ENCODE measurements at places on chromosomes 5 and 9. TPM values are rescaled to one million over a fixed set of nuclear protein-coding genes. Genes with fewer than 3 reads are reported as not detected.

The STOM gene
- total RNA-seq, result 318 TPM

- no peak for DNase-seq
These were observed 42.9 kb upstream of the GARNL3 start for GRCh38 chr9:127221695-127222094.

The PROB1 gene
- 0.67 TPM for total RNA-seq

GRCh38 chr9:99356512-99356971, 134.5 kb downstream of the SEC61B start:
- DNase-seq, result no peak

The CD74 gene
- total RNA-seq, result 214 TPM

The ECPAS gene
- 60.8 TPM for total RNA-seq

The QRFP gene
- 0.05 TPM for total RNA-seq

The IRX4 gene
- total RNA-seq, result not detected

The SH3TC2 gene
- 0.67 TPM for total RNA-seq

- DNase-seq, result no peak
These were observed 83.5 kb downstream of the RANBP17 start for GRCh38 chr5:170945275-170945674.

- DNase-seq, result no peak
These were observed 193.8 kb downstream of the CSNK1G3 start for GRCh38 chr5:123705741-123706140.

The RETREG1 gene
- 5.4 TPM for total RNA-seq

The ANKHD1 gene
- total RNA-seq, result 83.5 TPM

GRCh38 chr5:109756543-109757185, 66.9 kb downstream of the MAN2A1 start:
- no peak for DNase-seq

GRCh38 chr9:120587328-120587727, 7.4 kb upstream of the CDK5RAP2 start:
- no peak for DNase-seq

DNA sequence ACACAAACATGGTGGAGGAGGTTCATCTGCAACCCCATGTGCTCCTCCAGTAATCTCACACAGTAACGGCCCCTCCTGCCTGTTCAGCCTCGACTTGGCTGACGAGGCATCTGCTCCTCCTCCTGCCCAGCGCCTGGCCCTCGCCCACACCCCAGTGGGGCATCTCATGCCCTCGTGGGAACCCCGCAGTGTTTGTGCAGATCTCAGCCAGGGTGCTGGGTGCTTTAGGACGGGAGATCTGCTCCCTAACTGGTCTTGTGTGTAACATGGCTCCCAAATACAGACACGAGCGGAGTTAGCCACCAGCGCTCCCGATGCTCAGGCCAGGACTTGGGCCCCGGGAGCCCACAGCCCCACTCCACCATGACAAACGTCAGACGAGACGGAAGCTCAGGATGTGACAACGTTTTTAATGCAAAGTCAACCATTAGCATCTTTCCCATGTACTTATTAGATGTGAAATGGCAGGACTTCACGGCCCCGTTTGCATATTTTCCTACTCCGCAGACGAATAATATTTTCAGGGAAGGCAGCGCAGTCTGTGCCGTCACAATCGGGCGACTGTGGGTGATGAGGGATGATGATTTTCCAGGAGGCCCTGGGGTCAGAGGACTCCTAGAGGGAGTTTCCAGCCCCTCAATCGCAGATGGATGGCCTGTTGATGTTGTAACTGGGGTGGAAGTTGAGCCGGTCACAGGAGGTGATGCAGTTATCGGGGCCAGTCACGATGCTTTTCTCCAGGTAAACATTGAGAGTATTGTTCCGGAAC, 5.5 kb upstream of the MRPS2 start:
- DNase-seq, result no peak

The CCNI2 gene
- 0.17 TPM for total RNA-seq

DNA sequence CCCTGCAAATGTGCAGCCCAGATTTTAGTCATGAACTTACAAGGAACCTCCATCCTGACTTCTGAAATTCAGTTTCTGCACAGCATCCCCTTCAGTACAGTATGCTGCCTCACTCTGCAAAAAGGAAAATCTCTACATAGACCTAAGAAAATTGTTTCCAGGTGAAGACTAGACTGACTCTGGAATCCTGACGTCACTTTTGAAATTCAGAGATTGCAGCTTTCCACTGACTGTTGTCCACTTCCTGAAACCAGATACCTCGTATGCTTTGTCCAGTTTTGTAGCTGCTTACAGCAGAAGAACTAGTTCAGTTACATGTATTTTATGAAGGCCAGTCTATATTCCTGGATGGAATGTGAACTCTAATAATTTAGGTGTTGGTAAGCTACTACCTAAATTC, 629.3 kb upstream of the ST8SIA4 start:
- no peak for DNase-seq

The GRM6 gene
- 0.23 TPM for total RNA-seq

DNA sequence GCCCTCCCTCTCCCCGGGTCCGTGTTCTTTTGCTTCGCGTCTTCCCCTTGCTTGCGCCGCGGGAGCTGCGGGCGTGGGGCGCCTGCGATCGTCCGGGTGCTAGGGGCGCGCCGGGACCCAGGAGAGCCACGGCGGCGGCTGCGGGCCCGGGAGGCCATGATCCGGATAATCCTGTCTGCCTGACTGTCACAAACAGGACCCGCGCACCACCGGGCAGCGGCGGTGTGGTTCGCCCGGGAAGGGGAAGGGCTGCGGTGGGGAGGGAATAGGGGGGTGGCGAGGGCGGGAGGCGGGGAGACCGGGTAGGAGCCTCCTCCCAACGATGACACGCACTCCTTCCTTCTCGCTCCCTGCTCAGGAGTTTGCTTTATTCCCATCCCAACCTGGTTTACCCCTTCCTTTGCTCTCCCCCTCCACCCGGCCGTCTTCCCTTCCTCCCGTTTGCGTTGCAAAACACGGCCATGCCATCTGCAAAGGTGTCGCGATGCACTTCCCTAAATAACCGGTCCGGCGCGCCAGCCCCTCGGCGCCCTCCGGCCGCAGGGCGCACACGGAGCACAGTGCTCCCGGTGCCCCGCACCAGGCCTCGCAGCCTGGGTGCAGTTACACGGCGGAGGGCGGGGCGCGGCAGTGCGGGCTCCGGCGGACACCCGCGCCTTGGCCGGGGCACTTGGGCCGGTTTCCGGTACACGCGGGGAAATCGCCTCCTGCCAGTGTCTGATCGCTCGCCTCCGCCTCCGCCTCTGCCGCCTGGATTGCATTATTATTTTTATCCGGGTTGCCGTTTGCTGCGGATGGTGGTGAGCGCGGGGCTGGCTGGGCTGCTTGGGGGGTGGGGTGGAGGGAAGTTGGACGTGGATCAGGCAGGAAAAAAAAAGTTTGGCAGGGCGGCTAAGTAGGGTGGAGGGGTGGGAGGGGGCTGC, 1.5 kb downstream of the SMARCA2 start:
- DNase-seq, result peak; percentile 75

The KIF4B gene
- 0.05 TPM for total RNA-seq

DNA sequence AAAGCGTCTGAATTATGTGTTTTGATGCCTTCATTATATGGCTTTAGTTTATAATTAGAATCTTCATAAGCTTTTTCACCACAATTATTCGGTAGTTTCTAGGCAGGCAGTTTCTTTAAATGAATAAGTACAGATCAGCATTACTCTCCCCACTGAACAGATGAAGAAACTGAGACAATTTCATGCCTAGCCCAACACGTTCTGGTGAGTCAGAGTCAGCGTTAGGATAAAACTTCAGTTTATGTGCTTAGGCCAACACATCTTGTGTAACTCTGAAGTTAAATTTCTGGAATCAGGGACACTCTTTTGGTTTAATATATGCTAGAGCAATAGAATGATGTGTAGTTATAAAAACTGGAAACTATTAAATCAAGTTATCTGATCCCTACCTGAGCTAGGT, 186.7 kb upstream of the ELL2 start:
- DNase-seq, result no peak
